ENCODE measurements at places on chromosomes 3 and 15.

- DNase-seq: peak; percentile 89
These were observed 44.8 kb downstream of the CYP11A1 start for GRCh38 chr15:74322558-74323180.

GRCh38 chr15:26223720-26224119 lies 360.6 kb upstream of the ATP10A start:
- no peak for DNase-seq

- DNase-seq: no peak
These were observed 14.1 kb downstream of the BBS4 start for GRCh38 chr15:72700076-72700475.

DNA sequence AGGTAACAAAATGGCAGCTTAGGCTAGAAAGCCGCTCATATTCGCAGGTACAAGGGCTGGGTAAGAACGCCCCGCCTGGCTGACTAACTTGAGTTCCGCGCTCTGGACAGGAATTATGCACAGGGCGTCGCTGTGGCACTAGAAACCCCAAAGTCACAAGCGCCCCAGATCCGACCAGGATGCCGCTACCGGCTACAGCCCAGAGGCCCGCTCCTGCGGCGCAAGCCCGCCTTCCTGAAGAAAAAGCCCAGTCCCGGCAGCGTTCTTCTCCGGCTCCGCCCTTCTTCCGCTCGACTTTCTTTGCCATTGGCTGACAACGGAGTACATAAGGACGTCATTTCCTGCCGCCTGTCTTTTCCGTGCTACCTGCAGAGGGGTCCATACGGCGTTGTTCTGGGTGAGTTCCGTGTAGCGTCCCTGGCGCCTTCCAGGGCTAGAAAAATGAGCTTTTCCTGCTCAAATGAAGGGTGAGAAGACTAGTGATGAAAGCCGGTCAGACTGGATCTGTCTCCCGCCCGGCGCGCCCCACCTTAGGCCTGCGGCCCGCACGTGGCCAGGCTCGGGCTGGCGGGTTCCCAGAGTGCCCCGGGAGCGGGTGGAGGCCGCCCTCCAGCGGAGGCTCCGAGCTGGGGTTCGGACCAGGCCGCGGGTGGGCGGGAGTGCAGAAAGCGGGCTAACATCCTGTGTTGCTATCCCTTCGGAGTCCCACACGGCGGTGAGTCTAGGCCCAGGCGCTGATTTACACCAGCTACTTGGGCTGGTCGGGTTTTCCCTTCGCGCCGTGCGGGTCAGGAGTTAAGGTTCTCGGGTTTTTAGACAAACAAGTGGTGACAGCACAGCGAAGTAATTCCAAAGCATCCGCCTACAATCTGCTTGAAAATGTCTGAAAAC lies at the start of gene RPSA:
RPSA (plus strand) TSS at position 353 of the 891 bp plus-strand sequence. CDS start 934 bp downstream, outside the sequence.
- DNase-seq: peak; percentile 94

DNA sequence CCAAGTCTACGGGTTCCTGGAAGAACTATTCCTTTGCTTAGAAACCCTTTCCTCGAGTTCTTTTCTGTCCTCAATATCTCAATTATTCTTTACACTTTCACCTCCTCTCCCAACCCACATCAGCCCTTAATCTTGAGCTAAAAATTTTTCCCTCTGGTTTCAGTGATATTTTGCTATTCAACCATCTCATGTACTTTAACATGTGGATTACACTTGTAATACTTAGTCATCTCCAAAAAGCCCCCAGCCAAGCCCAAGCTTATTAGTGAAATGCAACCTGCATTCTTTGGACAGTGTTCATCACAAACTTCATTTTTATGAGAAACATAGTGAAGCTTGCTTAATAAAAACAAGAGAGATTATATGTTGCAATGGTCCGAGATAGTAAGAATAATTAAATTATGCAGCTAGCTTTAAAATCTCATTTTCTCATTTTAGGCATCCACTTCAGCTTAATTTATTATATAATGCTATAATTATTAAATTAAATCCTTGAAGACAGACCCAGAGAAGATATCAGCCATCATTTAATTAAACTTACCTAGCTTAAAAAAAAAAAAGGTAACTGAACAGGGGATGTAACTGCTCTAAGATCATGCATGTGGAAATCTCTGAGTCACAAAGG lies 534.5 kb upstream of the TBL1XR1 start:
- no peak for DNase-seq

- no peak for DNase-seq
These were observed 838.3 kb downstream of the VGLL3 start for GRCh38 chr3:86152620-86153019.

- DNase-seq: no peak
These were observed 31.2 kb downstream of the SLC25A36 start for GRCh38 chr3:140972833-140973232.

All from aorta (tissue), 5 donors.